ENCODE measurements at places on chromosomes 7 and 10.

GRCh38 chr10:96695366-96695765 is 24.9 kb downstream of the PIK3AP1 start:
- DNase-seq = no peak

DNA sequence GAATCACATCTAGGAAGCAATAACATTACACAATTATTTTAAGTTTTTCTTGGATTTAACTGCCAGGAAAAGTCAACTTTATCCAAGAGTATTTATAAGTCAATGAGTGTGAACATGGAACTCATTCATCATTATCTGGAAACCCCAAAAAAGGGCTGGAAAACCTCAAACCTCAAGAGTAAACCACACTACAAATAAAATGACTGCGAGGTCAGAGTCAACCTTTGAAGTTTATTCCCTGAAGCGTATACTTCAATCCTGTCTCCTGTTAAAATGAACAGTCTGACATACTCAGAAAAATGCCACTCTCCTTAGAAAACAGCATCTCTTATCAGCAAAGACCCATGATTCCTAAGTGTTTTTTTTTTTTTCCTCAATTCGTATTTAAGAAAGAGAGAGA is 86.5 kb downstream of the RELN start:
- no peak for DNase-seq

DNA sequence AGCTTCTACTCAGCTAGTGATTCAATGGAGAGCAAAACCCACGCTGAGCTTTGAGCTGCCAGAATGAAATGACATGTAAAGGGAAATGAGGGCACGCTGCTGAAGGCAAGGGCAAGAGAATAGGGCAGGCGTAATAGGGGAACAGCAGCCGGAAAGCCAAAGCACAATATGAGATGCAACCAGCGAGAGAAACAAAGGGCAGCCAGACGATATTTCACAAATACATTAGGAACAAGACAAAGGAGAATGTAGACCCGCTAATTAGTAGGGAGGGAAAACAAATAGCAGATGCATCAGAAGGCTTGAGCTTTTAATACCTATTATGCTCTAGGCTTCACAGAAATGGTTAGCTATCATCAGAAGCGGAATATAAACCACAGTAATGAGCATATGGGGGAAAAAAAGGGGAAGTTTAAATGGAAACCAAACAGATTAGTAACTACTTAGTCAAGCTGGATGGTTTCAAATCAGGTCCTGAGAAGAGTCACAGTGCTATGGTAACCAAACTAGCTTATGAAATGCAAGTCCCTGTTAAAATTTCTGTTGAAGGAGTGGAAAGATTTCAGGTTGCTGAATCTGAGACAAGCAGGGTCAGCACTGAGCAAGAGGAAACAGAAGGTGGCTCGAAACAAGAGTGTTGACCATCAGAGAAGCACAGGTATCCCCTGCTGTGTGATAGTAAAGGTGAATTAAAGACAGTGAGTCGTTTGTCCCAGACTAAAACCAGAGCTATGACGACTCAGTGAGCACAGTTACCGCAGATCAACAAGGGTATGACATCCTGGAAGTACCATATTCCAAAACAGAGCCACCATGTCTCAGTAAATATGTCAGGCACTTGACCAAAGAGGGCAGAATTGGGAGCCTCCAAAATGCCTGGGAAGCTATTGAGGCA is 496.9 kb upstream of the CELF2 start:
- no peak for DNase-seq

DNA sequence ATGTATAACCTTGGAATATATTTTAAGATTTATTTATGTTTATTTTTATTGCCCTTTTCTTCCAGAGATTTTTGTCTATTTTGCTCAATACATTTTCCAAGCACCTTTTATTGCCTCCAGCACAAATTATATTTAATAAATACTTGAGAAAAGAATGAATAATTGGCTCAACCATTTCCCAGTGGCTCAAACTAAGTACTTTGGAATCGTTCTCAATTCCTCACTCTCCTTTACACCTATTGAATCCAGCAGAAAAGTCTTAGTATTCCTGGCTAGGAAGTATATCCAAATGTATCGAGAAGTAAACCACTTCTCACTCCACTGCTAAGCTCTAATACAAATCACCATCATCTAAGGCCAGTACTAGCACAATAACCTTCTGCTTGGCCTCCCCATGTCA is 276.1 kb downstream of the NEBL start:
- no peak for DNase-seq

DNA sequence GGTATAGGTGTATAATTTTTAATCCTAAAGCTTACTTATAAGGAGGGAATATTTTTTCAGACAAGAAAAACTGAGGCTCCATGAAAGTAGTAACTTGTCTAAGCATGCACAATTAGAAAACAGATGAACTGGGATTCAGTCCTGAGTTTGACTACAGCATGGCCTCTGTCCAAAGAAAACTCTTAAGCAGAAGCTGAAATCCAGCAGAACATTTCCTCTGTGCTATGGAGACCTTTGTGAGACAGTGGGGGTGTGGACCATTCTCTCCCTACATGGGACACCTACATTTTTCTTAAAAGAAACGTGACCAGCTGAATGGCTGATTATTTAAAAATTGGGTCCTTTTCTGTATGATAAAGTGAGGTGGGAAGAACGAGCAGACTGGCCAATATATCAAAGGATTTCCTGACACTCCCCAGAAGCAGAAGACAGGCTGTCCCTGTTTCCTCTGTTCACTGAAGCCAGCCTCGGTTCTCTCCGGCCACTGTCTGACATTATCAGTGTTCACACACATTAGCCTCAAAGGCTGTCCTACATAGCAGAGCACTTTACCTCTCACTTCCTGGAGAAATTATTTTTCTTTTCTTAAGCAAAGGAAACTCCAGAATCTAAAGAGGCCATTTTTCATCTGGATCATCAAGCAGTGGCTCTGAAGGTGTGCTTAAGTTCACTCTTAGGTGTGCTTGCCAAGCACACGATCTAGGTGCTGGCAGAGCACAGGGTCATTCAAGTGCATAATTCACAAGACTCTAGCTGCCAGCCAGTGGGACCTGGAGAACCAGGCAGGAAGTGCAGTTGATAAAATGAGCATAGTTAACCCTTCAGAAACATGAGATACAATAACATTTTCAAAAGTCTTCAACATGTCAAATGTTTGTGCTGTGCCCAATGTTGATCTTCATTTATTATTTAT is 40.4 kb upstream of the KIAA1217 start:
- DNase-seq = no peak

- no peak for DNase-seq
Measured at GRCh38 chr10:53702489-53702888, 929.9 kb upstream of the MBL2 start.

- no peak for DNase-seq
Measured at GRCh38 chr10:62738916-62739315, 65.6 kb upstream of the ADO start.

DNA sequence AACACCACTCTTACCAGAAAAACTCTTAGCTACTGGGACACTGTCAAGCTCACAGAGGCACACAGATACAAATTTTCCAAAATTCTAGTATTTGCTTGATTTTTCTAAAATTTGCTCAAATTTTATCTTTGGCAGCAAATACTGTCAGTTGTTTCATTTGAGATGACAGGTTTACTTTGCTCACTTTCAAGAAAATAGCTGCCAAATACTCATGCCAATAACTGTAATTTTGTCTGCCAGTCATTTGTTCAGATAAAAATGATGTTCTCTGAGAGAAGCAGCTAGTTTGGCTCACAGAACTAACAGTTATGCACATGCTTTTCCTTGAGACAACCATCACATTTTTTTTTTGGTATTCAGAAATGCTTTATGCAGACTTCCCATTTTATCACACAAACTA is 82.8 kb downstream of the LRRC18 start:
- DNase-seq = no peak

DNA sequence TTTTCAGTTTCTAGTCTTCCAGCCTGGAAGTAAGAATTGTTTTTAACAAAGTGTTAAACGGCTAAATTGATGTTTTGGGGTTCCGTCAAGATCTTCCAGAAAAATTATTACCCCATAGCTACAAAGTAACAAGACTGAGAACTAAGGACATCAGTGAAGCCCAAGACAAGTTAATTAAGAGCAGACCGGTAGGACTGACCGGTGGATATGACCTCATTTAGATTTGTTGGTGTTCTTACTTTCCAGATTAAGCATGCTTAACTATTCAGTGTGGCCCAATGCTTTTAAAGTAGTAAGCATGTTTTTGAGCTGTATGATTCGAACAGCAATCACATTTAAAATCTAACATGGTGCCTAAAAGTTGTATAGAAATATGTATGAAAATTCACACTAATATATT is 73.1 kb upstream of the RPA3 start:
- no peak for DNase-seq

GRCh38 chr7:159067576-159068487 is 76.8 kb downstream of the VIPR2 start:
- DNase-seq = no peak

DNA sequence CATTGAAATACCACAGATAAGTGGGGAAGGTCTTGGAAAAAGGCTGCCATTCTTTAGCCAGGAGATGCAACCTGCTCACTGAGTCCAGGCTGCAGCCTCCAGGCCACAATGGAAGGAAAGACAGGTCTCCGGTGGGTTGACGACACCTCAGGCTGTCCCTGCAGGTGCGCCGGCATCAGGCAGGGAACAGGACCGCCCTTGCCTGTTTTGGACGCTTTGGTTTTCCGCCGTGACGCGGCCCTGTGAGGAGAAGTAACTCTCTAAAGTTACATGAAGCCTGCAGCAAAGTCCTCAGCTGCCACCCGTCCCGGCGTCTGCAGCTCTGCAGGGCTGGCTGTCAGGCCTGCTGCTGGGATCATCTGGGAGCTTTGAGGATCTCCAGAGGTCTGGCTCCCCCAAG is 147.0 kb downstream of the WDR37 start:
- no peak for DNase-seq

Measured in central memory CD8-positive, alpha-beta T cell (primary cell).